ENCODE measurements at places on chromosomes 12 and 14. TPM values are rescaled to one million over a fixed set of nuclear protein-coding genes. Genes with fewer than 3 reads are reported as not detected.

DNA sequence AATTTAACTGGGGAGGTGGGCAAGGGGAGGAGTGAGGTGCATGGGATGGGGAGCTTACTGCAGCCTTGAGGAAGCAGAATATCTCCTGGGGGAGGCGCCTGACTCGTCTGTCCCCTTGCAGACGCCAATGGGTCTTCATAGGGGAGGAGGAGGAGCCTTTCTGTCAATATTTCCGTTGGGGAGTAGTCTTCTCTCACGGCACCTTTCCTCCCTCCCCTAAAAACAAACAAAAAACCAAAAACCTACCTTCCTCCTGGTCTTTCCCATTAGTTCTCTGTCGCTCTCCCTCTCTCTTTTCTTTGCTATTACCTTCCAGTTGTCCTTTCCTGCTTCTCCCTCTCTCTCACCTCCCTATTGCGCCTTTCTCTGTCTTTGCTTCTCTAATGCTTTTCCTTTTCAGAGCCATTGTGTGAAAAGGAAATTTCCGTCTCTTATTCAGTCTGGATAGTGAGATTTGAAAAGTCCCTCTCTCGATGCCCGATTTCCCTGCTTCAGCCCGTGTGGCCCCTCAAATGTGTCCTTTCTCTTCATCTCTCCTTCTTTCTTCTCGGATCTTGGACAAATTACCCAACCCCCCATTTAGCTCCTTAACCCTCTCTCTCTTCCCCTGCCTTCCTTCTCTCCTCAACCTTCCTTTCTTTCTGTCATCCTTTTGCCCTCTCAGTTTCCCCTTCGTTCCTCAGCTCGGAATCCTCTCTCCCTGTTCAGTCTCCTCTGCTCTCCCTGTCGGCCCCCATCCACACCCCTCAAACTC lies 5.9 kb downstream of the GPR84 start:
- DNase-seq = no peak

- DNase-seq = no peak
These were observed 6.3 kb upstream of the ATG14 start for GRCh38 chr14:55417955-55418354.

GRCh38 chr12:119088685-119089379 lies 89.9 kb upstream of the HSPB8 start:
- no peak for DNase-seq

HOXC5 gene
- not detected for total RNA-seq

FLVCR2 gene
- total RNA-seq = 2.4 TPM

HELB gene
- total RNA-seq = 5.3 TPM

Measured in sigmoid colon (tissue), 7 donors.